Esophagus muscularis mucosa (tissue), 4 donors: ENCODE measurements at places on chromosomes 6 and 20. TPM values are rescaled to one million over a fixed set of nuclear protein-coding genes. Genes with fewer than 3 reads are reported as not detected.
A peak's percentile ranks its signal among the peaks of the same experiment; 100 is the strongest.

DNA sequence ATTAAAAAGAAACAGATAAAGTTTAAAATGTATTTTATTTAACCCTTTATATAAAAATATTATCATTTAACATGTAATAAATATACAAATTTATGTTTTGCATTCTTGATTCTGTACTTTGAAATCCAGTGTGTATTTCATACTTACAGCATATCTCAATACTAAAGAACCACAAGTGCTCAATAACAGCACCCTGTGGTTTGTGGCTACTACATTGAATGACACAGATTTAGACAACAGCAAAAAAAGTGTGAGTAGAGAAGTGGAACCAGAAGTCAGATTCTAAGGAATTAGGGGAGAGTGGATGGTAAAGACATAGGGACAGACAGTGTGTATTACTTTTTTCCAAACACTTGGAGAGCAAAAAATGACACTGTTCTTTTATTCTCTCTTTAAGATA, 524.5 kb downstream of the BMP2 start:
- H3K4me3 ChIP-seq = no peak overlapping the region
- no peaks in the 10 kb centered on the region for H3K36me3 ChIP-seq
- no peak for DNase-seq

Gene VGLL2
- total RNA-seq = not detected

Gene C6orf15
- total RNA-seq = not detected

DNA sequence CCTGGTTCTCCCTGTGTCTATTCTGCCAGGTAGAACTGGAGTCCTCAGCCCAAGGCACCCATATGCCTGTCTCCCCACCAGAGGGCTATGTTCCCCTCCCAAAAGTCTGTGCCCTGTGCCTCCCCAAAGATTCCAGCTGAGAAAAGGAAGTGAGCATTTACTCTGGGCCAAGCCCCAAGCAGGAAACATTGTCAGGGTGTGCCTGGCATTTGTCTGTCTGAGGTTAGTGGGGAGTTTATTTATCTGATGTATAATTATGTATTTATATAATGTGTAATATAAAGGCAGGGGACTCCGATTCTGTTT, 5.6 kb downstream of the GDF5 start:
- no peak overlapping the region for H3K4me3 ChIP-seq
- no peak overlapping the region for H3K27ac ChIP-seq
- no peaks in the 10 kb centered on the region for H3K27me3 ChIP-seq
- no peaks in the 10 kb centered on the region for H3K36me3 ChIP-seq
- no peak for DNase-seq
- H3K4me1 ChIP-seq = peaks cover 5% of the 10 kb centered on the region

- peaks cover 11% of the 10 kb centered on the region for H3K36me3 ChIP-seq
- DNase-seq = no peak
- peak overlapping the region; percentile 98 for H3K27ac ChIP-seq
Measured at GRCh38 chr20:38982291-38982690, 20.1 kb downstream of the DHX35 start.

Gene SLC18B1
- total RNA-seq = 4.8 TPM

GRCh38 chr6:53119772-53120409, 28.8 kb downstream of the GCM1 start:
- no peak overlapping the region for H3K4me3 ChIP-seq
- H3K27ac ChIP-seq = peak overlapping the region; percentile 34
- DNase-seq = no peak
- H3K4me1 ChIP-seq = peaks cover 18% of the 10 kb centered on the region
- H3K36me3 ChIP-seq = no peaks in the 10 kb centered on the region
- H3K27me3 ChIP-seq = no peaks in the 10 kb centered on the region
